ENCODE measurements at places on chromosomes 7 and 10.

DNA sequence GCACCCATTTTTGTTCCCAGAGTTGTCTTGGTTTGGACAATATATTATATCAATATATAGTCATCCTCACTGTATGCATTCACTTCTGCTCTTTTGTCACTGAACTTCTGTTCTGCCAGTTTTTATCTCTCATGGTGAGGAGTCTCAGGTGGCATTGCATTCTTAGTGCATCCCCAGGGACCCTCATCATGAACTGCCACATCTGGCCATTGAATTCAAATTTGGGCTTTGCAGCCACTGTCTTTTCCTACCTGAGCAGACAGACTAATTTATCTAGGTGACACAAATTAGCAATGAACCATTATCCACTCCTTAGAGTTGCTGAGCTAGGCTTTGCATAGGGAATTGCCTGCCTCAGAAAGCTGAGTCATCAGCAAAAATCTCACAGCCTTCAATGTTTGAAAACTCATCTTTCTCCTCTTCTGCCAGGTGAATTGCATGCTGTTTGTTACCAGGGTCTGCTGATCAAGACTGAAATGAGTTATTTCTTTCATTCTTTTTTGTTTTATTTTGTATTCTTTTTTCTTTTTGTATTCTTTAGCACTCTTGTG lies 316.8 kb upstream of the MTPN start:
- no peak for DNase-seq

DNA sequence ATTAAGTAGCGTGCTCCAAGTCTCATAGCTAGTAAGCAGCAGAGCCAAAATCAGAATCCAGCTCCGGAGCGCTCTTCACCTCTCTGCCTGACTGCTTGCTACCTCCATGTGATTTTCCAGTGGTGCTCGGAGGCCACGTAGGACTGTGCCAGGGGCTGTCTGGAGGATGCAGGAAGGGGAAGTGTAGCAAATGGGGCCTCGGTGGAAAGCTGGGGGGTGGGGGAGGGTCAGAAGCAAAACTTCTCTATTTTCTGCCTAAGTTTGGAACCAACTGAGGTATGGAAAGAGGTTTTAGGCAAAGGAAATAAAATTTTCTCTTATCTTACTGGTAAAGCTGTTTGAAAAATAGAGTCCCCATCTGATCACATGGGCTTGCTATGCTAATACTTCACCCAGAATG lies 108.7 kb downstream of the TBXAS1 start:
- no peak for DNase-seq

GRCh38 chr10:76286536-76286935 lies 855.1 kb downstream of the LRMDA start:
- DNase-seq, result no peak

- DNase-seq, result no peak
These were observed 133.8 kb downstream of the CPEB3 start for GRCh38 chr10:92156874-92157773.

- no peak for DNase-seq
These were observed 41.6 kb upstream of the KCNMA1 start for GRCh38 chr10:77679217-77679616.

- DNase-seq, result peak; percentile 94
These were observed at the start of gene GTPBP4 for GRCh38 chr10:987870-988666. GTPBP4 (plus strand) TSS chr10:988434; CDS start chr10:988480, 46 bp downstream.

DNA sequence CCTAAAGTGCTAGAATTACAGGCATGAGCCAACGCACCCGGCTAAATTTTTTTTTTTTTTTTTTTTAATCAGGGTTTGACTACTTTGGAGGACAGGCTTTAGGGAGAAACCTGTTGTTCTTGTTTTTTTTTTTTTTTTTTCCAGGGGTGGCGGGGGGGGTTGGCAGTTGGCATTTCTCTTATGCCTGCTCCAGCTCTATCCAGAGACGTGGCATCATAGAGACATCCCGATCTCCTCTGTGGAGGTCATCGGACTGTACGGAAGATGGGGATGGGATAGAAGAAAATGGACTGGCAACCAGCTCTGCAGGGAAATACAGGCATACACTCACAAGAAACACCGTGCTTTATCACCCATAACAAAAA lies 130.8 kb downstream of the PRPF18 start:
- no peak for DNase-seq

GRCh38 chr10:123147635-123148413 lies at the start of gene HMX2:
HMX2 (plus strand) TSS chr10:123148136; CDS start chr10:123148379, 243 bp downstream.
- no peak for DNase-seq

DNA sequence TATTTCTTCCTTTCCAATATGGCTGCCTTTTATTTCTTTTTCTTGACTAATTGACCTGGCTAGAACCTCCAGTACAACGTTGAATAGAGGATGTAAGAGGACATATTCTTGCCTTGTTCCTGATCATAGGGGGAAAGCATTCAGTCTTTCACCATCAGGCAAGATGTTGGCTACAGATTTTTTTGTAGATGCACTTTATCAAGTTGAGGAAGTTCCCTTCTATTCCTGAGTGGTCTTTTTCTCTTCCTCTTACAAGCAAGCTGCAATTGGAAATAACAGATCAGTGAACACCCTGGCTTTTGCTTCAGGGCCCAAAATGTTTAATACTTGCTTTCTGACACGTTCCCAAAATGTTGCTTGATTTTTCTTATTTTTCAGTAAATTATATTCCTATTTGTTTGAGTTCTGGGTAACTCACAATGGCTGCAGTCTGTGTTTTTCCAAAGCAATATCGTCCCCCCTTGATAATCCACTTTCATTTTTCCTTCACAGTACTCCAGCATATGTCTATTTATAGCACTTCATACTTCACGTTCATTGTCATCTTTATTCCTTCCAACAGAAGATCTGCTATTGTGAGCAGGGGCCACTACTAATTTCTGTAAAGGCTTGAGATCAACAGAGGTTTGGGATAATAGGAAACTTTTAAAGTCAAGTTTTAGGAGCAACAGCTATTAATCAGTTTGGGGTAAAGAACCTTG lies 11.7 kb downstream of the CPEB3 start:
- no peak for DNase-seq

GRCh38 chr10:69669409-69669808 lies 39.4 kb downstream of the FAM241B start:
- DNase-seq, result no peak

DNA sequence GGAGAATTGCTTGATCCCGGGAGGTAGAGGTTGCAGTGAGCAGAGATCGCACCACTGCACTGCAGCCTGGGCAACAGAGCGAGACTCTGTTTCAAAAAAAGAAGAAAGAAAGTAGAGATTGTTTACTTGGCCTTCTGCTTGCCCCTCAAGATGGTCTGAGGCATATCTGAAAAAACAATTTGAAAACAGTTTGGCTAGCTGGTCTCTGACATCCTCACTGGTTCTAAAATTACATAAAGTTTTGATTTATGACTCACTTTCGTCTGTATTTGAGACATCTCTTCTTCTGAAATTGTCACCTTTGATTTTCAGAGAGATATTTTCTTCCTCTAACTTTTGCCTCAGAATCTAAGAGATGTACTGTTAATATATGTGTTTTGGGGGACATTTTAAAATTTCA lies 49.6 kb upstream of the HELLS start:
- DNase-seq, result no peak

GRCh38 chr10:23293145-23293724 lies 51.4 kb downstream of the C10orf67 start:
- DNase-seq, result no peak

DNA sequence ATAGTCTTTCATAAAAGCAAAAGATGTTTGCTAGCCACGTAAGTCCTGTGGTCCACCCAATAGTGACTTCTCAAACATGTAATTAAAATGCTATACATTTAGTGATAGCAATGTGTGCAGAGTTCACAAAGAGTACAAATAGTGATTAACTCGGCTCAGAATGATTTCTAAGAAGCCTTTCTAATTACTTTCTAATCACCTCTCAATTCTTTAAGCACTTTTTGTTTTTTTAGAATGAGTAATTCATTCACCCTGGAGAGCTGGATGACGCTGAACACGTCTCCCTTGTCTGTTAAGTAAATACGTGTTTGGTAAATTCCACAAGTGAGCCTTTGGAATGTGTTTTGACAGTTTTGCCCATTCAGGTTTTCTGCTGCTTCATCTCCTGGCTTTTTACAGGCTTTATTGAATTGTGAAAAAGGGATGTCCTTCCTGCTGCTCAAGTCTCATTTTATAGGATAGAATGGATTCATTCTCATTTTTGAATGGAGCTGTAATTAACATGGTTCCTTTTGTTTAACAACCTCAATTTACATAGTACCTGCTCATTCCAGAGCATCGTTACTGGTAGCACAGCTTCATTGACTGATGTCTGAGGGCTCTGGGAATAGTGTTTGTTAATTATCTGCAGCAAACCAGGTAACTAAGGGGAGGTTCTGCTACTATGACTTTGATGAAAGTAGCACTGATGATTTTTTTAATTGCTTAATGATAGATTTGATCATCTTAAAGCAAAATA lies 212.1 kb downstream of the VTI1A start:
- no peak for DNase-seq

GRCh38 chr10:22437620-22438588 lies 92.6 kb downstream of the SPAG6 start:
- peak; percentile 28 for DNase-seq

GRCh38 chr7:31054608-31055278 lies 2.6 kb downstream of the ADCYAP1R1 start:
- DNase-seq, result no peak

GRCh38 chr10:86413046-86413728 lies 46.6 kb upstream of the GRID1 start:
- DNase-seq, result no peak

DNA sequence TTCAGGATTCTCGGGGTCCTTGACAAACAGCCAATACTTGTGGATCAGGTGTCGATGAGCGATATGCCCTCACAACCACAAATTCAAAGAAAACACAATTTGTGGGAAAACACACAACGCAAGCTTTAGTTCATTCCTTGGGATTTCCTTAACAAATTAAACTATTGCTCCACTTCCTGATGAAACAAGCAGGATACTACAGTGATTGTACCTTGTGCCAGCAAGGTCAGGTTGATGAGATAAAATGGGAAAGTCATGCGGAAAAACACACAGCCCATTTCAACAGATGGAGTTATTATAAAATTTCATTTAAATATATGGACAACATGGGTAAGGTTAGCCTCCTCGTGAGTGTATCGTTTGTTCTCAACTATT lies 8.8 kb upstream of the RHOBTB1 start:
- DNase-seq, result no peak

DNA sequence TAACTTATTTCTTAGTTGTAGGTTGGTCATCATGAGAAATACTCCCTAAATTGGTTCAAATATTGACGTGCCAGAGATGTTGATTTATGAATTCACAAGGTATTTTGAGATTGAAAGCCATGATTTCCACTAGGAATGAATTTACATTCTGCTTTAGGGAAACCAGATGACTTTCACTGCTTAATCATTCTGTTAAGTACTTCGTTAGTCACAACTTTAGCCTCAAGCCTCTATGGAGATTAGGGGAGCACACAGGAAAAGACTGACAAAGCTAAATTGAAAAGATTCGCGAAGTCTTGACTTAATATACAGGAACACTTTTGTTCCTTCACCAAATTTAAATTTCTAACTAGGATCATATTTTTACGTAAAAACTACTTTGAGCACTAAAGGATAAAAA lies 250.4 kb upstream of the CACNA2D1 start:
- DNase-seq, result no peak

- DNase-seq, result no peak
These were observed 75.2 kb upstream of the CHCHD3 start for GRCh38 chr7:133157045-133157444.

GRCh38 chr10:42638055-42638820 lies at the start of gene ZNF33B:
ZNF33B (minus strand) TSS chr10:42638570; CDS start chr10:42636928, 1,642 bp downstream.
- DNase-seq, result peak; percentile 92

DNA sequence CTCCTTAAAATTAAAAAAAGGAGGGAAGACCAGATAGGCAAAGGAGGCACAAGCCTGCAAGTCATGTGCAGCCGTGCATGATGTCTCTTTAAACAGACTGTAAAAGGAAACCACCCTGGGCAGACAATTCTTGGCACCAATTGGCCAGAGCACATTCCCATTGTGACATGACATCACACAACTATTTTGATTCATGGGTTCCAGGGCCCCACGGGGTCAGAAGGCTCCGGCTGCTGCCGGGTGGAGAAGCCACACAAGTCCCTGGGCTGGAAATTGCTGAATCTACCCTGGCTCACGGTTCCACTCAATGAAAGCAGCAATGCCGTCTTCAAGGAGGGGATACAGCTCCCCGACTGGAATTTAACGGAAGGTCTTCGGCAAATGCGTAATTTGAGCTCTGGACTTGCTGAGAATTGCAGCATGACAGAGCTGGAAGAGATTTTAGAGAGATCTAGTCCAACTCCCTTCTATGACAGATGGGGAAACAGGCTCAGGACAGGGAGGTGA lies 140.5 kb downstream of the PRKAG2 start:
- DNase-seq, result no peak

DNA sequence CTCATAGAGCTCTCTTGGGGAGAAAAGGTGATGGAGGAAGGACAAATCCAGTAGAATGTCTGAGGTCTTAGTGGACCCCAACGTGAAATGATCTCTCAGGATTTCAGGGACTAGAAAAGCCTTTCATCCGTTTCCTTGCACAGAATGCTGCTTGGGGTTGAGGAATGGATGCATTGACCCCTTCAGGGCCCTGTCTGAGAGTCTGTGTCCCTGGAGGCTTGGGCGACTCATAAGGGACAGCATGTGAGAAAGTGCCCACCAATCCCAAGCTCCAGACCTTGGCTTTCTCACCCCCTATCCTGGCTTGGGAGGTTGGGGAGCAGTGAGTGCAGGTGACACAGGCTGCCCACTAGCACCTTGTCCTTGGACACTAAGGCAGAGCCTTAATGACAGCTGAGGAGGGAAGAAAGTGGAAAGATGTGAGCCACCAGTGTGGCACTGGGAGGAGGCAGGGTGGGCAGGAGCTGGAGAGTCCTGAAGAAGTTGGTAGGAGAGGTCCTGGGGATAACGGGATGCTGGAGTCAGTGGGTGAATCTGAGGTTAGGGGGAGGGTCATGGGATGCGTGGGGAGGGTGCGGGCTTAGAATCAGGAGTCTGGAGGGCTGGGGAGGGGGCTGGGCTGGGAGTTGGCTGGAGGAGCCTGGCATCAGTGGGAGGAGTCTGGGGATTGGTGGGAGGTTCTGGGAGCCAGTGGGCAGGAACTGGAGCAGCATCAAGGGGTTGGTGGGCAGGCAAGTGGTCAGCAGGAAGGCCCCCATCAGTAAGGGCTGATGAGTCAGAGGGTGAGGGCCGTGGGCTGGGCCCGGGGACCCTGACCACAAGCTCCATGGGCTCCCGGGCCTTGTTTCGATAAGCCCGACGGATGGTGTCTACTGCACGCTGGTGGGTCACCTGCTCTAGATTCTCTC lies 8.6 kb downstream of the LZTS2 start:
- no peak for DNase-seq

GRCh38 chr7:20083781-20084180 lies 133.4 kb downstream of the MACC1 start:
- no peak for DNase-seq

DNA sequence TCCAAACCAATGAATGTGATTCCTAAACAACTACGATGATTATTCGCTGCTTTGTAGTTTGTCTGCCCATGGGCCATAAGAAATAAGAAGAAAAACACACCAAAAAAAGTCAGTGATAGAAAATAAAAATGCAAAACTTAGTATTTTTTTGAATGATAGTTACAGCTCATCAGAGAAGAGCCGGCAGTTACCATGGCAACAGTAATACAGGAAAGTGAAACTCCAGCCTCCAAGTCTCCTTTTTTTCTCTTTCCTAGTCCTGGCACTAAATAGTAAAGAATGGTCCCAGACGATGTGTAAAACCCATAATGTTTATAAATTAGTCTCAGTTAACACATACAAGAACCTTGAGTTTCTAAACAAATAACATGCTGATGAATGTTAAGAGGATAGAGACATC lies 21.6 kb upstream of the LHFPL3 start:
- no peak for DNase-seq

- DNase-seq, result no peak
These were observed 105.8 kb downstream of the THSD7A start for GRCh38 chr7:11726001-11726793.

- no peak for DNase-seq
These were observed 13.7 kb upstream of the ZNF777 start for GRCh38 chr7:149474309-149475120.
